ENCODE measurements at places on chromosomes 12 and 14.

DNA sequence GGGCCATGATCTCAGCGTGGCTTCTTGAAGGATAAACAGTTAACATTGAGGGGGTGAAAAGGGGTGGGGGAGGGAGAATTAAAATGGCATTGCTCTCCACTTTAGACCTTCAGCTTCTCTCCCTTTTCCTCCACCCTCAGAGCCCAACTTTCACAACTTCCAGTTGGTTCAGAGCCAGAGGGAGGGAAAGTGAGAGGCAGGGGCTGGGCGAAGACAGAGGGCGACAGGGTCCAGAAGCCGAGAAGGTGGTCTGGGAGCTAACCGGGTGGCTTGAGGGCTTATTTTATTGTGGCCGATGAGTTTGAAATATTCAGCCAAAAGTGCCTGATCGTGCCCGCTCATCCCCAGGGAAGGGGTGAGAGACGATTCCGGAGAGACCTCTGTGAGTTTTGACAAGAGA is 4.1 kb downstream of the BMP4 start:
- peak; percentile 45 for DNase-seq

- DNase-seq: no peak
Observed at GRCh38 chr12:70305794-70306193, 60.3 kb upstream of the KCNMB4 start.

DNA sequence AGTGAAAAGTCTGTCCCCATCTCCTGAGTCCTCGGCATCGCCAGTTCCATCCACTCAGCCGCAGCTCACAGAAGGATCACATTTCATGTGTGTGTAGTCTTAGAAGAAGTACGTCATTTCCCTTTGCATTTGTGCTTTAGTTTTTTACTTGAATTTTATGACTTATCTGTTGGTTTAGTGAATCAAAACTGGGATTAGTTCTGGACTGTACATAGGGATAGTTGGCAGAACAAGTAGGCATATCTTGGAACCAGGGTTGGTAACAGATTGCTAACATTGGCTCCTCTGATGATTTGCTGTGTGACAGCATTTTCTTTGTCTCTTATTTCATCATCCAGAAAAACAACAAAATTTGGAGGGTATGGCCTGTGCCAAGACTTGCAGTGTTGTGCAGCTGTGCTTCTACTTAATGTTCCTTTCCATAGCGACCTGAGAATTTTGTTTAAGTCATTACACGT is 69.6 kb upstream of the AEBP2 start:
- DNase-seq: no peak

DNA sequence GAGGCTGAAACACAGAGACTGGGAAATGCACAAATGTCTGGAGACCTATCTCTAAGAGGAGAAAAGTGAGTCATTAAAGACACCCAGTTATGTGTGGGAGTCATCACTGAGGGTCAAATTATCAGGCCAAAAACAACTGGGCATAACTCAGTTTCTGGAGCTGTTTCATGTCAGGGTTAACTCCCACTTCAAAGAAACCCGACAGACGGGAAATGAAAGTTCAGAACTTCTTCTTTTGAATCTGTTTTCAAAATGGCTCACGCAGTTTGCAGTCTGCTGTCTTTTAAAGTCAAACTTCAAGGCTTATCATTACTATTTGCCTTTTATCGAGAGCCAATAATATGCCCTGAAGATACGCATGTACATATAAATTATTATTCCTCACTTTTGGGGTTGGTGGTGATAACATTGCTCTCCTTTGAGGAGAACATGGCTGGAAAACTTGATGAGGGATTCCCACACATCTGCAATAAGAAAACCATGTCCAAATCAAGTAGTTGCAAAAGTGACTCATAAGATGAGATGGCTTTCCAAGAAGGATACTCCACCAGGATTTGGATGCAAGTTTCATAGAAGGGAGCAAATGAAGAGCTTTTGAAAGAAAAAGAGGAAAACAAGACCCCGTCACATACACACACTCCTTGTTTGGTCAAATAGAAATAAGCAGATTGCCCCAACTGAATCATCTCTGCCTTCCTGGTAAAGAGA is 341.4 kb downstream of the ADAMTS20 start:
- peak; percentile 82 for DNase-seq

- no peak for DNase-seq
Observed at GRCh38 chr14:76741074-76741473, 20.2 kb upstream of the VASH1 start.

GRCh38 chr12:127254420-127254955 is 1012.5 kb upstream of the TMEM132C start:
- DNase-seq: no peak

DNA sequence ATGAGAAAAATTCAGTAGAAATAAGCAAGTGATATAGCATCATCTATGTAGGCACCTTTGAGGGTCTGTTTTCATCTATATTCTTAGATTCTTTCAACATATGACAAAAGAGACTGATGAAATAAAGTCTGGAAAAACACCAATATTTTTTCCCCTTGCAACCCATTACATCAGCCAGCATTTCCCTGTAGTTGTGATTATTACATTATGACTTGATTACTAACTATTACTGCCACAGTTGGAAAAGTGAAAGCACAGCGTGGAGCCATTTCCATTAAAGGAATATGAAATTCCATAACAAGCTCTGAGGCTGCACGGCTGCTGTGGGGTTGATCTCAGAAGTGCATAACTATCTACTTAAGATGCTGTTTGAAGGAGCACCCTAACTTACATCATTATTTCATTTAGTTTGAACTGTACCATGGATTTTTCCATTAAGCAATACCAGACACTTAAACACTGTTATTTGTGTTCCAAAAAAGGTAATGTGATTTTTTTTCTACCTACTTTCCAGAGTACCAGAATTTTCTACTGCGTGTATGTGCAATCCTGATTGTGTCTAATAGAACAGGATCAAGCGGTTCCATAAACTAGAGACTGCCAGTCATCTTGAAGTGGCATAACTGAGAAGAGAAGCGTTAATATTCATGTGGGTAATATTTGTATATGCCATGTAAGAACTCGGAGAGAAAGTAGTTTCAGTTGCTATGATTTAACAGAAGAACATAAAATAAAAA is 405.5 kb downstream of the MDGA2 start:
- no peak for DNase-seq

DNA sequence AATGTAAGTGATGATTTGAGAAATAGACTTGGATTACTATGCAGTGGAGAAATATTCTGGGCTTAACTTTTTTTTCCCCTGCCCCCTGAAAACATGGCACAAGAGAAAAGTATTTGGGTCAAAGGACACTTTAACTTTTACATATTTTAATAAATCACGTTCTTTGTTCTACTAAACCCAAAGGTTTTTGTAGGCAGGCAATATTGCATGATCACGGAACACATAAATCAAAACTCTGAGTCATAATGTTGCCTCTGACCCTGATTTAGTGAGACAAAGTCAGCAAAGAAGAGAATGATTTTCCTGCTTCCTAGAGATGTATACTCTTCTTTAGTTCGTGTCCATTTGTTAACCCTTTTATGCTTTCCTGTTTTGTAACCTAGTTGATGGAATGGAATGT is 38.0 kb downstream of the ABCD2 start:
- peak; percentile 12 for DNase-seq

GRCh38 chr12:121096199-121096798 is 36.4 kb upstream of the P2RX7 start:
- no peak for DNase-seq

DNA sequence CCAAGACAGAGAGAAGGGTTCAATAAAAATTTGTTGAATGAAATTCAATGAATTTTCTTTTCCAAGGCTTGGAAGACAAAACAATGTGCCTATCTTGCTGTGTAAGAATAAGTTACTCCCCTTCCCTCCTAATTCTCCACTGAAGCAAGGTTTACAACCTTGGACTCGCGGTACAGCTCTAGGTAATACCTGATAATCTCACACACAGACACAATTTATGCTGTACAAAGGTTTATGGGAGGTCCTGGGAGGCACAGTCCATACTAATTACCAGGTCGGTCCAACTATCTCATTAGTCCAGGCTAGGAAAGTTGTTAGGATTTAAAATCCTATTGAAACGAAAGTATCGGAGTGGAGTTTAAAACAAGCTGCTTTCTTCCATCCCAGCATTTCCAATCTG is 42.6 kb downstream of the NELL2 start:
- DNase-seq: no peak

- no peak for DNase-seq
Observed at GRCh38 chr12:5585178-5585577, 153.3 kb downstream of the NTF3 start.

DNA sequence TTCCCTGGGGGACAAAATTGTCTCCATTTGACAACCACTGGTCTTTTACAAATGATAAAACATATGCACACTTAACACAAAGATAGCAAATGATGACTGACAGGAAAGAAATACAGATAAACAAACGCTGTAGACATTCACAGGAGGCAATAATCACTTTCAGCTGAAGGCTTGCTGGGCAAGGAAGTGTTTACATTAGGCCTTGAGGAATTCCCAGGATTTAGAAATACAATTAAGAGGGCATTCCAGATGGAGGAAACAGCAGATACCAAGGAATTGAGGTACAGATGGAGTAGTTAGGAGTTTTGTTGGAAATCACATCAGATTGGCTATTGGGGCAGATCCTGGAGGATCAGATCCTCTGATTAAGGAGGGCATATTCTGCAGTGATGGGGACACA is 93.9 kb downstream of the DYRK2 start:
- no peak for DNase-seq

DNA sequence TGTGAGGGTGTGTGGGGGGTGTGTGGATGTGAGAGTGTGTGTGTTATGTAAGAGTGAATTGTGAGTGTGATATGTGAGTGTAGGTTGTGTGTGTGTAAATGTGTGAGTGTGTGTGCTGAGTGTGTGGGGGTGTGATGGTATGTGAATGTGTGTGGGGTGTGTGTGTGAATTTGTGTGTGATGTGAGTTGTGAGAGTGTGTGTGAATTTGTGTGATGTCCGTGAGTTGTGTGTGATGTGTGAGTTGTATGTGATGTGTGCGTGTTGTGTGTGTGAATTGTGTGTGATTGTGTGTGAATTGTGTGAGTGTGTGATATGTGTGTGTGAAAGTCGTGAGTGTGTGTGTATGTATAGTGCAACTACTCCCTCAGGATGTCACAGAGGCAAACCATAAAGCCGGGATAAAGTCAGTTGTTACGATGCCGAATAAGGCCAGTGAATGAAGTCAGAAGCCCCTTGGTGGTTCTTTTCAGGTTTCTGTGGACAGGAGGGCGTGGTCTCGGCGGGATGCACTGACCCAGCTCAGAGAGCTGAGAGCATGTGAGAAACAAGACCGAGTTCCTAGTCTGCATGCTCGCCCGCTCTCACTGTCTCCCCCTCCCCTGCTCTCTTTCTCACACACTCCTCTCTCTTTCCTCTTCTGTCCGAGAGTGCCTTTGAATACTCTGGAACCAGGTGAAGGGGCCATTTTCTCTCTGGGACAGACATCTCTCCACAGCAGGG is 71.8 kb upstream of the MAX start:
- DNase-seq: no peak

DNA sequence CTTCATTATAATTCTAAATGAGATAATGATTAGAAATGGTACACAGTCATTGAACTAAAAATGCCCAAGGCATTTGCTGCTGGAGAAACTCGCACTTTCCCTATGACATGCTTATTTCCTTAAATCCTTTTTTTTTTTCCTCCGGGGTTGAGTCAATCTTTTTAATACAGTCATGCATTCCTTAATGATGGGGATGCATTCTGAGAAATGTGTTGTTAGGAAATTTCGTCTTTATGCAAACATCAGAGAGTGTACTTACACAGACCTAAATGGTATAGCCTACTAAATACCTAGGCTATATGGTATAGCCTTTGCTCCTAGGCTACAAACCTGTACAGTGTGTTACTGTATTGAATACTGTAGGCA is 29.8 kb upstream of the DACT1 start:
- peak; percentile 63 for DNase-seq

- DNase-seq: no peak
Observed at GRCh38 chr12:10341892-10342509, 34.3 kb downstream of the KLRD1 start.

DNA sequence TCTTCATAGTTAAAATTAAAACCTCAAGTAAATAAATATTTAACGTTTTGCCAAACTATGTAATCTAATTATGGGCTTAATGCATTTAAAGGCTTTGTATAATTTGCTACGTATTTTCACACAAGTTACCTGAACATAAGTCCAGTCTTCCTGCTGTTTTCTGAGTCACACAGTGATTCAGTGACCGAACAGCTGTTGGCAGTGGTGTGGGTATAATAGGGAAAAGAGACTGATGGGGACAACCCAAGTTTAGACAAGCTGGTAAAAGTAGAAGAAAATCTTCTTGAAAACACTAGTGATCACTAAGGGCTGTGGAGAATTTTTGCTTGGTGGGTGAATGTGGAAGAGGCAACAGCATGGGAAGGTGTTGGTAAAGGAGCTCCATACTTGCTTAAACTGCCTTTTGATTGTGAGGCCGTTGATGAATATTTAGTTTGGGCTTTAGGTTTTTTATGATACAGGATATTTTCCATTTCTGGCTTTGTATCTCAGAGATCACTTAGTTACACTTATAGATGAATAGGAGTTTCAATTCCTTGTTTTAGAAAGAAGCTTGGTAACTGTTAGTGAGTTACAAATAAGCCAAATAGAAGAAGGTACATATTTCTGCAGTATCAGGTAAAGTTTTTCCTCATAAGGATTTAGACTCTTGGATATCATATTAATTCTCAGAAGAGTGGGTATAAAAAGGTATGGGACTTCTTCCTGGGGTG is 23.9 kb downstream of the LRRK2 start:
- no peak for DNase-seq

DNA sequence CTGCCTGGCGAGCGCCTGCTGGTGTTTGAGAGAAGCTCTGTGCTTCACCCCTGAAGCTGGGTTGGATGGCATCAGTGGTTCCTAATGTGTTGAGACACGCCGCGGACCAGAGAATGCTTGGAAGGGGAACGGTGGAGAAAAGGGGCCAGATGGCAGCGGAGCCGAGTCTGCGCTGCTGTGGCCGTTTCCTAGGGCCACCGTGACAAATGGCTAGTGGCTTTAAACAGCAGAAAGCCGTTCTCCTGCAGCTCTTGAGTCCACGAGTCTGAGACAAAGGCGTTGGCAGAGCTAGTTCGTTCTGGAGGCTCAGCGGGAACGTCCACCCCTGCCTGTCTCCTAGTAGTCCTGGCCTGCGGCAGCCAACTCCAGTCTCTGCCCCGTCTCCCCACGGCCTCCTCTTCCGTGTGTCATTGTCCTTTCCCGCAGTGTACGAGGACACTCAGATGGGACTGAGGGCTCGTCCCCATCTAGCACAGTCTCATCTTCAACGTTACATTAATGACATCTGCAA is 103.6 kb downstream of the ADGRD1 start:
- no peak for DNase-seq

Measured in M059J (cell line).